ENCODE measurements at places on chromosomes 13 and 19.
A peak's percentile ranks its signal among the peaks of the same experiment; 100 is the strongest.

GRCh38 chr13:24149246-24150032 is 11.1 kb upstream of the SPATA13 start:
- peak; percentile 47 for DNase-seq

GRCh38 chr19:16027528-16027927 is 48.8 kb upstream of the TPM4 start:
- no peak for DNase-seq

DNA sequence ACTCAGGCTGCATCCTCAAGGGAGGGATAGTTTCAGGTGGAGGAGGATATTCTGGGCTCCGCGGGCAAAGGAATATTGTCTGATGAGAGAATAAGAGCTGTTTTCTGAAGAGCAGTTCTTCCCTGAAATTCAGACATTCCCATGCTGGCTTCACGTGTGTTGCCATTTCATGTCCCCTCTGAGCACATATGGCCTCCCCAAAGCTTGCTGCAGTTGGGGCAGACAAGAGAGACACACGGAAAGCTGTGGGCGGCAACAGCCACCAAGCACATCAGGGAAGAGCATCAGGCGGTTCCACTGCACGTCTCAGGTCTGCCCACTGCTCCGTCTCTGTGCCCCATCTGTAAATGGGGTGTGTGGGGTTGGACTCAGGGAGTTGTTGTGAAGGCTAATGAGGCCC is 247.5 kb upstream of the TSHZ3 start:
- no peak for DNase-seq

GRCh38 chr13:43141685-43142084 is 118.3 kb downstream of the DNAJC15 start:
- no peak for DNase-seq

DNA sequence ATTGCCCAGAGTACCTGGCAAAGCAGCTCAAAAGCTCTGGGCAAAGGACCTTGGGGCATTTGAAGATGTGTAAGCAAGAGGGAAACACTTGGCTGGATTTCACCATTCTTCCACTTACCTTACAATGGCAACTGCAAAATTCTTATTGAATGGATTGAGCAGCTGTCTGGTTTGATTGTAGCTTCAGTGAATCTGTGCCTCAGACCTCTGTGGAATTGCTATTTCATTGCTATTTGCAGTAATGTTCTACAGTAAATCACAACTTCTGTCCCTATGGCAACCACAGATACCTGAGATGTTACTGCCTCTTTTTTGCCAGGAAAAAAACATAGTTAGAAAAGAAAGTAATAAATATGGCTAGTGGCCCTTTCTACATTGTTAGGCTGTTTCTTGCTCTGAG is 519.5 kb downstream of the SUCLA2 start:
- DNase-seq = no peak

GRCh38 chr13:46736541-46737310 is 60.2 kb downstream of the ESD start:
- DNase-seq = no peak

GRCh38 chr19:50500060-50500752 is 10.8 kb downstream of the JOSD2 start:
- no peak for DNase-seq

DNA sequence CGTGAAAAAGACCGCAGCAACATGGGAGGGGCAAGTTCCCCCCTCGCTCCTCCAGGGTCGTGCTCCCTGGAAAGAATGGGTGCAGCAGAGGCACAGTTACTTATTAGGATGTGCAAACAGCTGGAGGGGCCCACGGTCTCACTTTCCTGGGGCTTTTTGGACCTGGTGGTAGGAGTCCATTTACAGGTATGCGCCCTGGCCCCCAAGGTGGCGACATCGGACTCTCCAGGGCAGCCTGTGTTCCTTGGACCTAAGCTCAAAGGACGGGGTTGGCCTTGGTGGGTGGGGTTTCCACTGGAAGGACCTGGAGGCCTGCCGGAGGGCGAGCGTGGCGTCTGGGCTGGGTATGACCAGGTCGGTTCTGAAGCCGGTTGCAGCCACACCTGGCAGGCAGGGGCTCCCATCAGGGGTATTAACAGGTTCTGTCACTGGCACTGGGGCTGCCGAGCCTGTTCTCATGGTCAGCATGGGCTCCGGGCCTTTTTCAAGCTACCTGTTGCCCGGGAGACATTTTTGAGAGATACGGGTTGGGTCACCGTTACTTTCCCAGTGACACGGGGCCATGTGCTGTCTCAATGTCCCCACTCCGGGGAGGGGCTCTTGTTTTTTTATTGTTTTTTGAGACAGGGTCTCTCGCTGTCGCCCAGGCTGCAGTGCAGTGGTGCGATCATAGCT is 5.9 kb downstream of the ZFR2 start:
- no peak for DNase-seq

GRCh38 chr13:75330770-75331169 is 151.2 kb downstream of the TBC1D4 start:
- DNase-seq = no peak

GRCh38 chr13:99604636-99605035 is 103.4 kb downstream of the TM9SF2 start:
- DNase-seq = no peak

- no peak for DNase-seq
These were observed 63.7 kb downstream of the UNC13A start for GRCh38 chr19:17624314-17624991.

GRCh38 chr19:13747098-13747453 is 17.2 kb upstream of the MRI1 start:
- no peak for DNase-seq

DNA sequence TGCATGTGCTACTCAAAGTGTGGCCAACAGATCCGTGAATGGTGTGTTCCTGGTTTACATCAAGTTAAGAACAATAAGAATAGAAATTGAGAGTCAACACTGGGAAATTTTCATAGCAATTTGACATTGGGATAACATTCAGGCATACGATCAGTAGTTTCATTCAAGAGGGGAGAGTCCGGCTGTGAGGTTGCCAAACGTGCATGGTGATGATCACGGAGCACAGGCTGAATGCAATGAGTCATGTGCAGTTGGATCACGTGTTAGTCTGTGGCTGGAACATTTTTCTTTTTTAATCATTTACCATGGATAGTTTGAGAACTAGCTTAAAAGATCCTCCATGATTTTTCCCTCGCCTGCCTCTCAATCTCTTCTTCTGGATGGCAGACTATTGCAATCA is 2.5 kb upstream of the DCT start:
- DNase-seq = peak; percentile 71

- peak; percentile 84 for DNase-seq
These were observed 2.3 kb downstream of the FUT2 start for GRCh38 chr19:48698046-48698445.

GRCh38 chr13:27250833-27251165 is 559 bp upstream of the RPL21 start:
- no peak for DNase-seq

DNA sequence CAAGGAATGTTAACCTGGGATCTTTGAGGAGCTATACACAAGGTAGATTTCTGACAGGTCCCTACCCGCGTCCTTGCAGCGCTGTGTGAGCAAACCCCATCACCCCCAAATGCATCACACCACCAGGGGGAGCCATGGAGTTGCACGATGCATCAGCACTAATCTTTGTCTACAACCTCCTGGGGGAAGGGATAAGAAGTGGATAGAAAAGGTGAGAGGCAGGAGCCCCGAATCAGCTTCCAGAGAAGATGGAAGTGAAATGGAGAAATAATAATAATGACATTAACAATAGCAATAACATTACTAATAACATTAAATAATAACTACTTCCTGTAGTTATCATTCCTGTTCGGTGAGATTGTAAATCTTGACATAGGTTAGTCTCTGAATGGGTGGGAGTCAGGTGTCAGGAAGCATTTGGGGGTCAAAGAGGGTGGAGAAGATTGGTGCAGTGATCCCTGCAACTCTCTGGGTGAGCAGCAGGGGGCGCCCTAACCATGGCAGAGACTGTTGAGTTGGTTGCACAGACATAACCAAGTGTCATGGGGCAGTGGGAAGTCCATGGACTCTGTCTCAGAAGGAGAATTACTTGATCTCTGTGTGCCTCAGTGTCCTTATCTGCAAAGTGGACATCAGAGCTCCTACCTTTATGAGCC is 16.5 kb downstream of the SIGLEC7 start:
- peak; percentile 47 for DNase-seq

- DNase-seq = peak; percentile 90
These were observed 25.0 kb downstream of the TSSK6 start for GRCh38 chr19:19490214-19490968.

GRCh38 chr19:56839652-56840450 is 675 bp downstream of the PEG3 start:
- DNase-seq = no peak

DNA sequence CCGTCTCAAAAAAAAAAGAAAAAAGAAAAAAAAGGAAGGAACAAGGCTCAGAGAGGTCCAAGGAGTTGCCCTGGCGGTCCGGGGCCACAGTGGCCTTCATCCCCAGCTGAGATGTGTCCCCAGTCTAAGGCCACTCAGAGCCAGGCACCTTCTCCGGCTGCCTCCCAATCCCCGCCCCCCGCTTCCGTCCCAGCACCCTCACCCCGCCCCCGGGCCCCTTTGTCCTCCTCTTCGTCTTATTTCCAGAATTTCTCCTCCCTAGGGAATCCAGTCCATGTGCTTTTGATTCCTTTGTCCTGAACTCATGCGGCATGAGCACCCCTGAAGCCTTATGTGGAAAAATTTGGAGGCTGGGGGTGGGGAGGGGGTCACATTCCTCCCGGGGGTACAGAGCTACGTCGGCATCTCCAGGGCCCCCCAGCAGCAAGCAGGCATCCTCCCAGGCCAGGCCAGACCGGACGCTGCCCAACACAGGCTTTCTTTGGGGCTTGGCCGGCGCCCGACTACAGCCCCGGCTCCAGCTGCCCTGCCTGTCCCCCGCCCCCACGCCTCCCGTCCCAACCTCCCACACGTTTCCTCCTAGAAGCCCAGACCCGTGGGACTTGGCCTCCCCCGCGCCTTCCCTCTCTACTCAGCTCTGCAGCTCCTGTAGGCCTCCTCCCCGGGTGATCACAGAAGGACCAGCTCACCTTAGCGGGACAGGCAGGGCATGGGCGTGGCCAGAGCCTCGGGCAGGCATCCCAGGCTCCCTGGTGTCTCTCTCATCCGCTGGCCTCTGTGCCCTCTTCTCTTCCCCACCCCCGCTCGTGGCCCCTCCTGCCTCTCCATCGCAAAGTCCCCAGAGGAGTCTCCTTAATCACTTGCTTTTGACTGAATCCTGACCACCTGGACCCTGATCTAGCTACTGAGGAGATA is 17.8 kb upstream of the ADGRE5 start:
- peak; percentile 85 for DNase-seq

GRCh38 chr13:73849292-73849691 is 284.9 kb downstream of the KLF12 start:
- peak; percentile 67 for DNase-seq

DNA sequence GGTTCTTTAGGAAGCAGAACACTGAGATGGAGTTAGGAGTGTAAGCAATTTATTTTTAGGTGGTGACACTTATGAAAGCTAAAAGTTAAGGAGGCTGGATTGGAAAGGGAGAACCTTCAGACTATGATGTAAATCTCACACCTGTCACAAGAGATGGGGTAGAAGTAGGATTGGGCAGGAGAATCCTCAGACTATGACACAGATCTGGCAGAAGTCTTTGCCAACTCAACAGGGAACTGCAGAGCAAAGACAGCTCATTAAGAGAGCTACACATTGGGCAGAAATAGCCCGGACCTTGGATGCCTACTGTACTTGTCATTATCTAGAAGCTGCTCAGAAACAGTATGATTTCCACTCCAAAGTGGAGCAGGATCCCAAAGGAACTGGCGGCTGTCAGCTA is 134.4 kb downstream of the DNAJC15 start:
- no peak for DNase-seq

- peak; percentile 16 for DNase-seq
These were observed 502.7 kb downstream of the FGF9 start for GRCh38 chr13:22173610-22174009.

DNA sequence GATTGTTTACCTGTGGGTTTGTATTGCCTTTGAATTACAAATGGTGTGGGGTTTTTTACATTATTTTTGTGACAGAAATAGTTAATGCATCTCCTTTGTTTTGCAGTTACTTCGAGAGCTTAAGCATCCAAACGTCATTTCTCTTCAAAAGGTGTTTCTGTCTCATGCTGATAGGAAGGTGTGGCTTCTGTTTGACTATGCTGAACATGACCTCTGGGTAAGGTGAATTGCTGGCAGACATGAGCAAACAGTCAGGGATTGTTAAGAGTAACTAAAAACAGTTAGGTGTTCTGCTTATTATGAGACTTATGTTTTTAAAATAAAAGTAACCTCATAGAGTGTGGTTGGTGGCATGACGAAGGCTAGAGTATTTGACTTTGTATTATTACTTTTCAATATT is 95.0 kb downstream of the CDK8 start:
- no peak for DNase-seq

DNA sequence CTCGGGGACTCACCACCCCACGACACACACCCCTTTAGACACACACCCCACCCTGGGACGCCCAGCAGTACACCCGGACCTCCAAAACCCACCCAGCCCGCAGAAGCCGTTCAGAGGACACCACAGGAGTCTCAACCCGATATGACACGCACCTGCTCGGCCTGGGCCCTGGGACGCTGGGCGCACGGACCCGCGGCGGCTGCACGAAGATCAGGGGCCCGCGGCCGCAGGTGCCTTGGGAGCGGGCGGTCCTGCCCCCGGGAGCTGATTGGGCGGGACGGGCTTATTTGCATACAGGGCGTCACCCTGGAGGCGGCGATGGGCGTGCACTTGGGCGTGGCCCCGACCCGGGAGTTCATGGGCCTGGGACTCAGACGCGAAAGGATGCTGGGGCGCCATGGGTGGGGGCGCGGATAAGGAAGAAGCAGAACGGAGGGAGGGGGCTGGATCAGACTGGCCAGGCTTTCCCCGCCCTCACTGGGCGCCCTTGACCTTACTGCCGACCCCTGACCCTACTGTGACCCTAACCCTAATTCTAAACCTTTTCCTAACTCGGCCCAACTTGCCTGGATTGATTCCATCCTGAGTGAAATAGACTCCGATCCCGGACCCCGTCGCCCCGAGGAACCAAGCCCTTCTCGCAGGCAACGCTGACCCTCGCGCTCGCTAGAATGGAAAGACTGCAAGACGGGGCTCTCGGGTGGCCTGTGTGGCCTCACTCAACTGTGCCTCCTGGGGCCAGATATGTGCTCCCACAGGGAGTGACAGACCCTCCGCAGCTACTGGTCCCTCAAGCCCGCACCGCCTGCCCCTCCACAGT is at the start of gene MEF2B:
Gene MEF2B, minus strand, starts transcription at position 211 of the 820 bp plus-strand sequence. CDS start 19,528 bp downstream, outside the sequence.
- peak; percentile 58 for DNase-seq

DNA sequence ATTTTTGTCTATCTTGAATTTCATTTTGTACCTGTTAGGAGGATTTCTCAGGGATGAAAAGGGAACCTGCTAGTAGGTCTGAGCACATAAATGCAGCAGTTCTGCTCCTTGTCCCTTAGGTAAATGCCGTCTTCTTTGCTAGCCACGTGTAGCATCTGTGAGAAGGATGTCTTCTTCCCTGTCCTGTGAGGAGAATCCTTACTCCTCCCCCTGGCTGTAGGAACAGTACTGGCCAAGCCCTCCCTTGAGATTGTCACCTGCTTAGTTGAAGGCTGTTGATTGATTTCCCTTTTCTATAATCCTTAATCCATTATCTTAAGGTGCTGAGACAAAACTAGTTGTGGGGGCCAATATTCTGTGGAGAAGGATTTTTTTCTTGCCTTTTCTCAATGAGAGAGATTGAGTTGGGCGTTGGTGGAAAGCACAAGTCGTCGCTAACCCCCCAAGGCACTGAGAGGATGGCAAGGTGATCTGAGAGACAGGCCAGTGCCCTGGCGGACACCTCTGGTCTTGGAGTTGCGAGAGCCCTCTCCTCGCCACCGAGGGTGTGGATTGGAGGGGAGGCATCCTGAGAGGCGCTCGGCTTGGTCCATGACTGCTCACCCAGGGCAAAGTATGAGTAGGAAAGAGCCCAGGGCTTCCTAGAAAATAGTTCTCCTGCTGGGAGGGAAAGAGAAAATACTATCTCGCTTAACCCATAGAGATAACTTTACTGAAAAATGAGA is 216.7 kb downstream of the ATP8A2 start:
- no peak for DNase-seq

GRCh38 chr19:21709464-21709863 is 57.9 kb downstream of the ZNF100 start:
- no peak for DNase-seq

Measured in cardiac fibroblast (primary cell).